ENCODE measurements at places on chromosomes 6 and 20.

- no peak for DNase-seq
These were observed 40.3 kb upstream of the PPP1R3G start for GRCh38 chr6:5044866-5045265.

GRCh38 chr20:20782231-20782630 lies 69.8 kb upstream of the RALGAPA2 start:
- DNase-seq: no peak

- DNase-seq: no peak
These were observed 23.4 kb downstream of the KCNS1 start for GRCh38 chr20:45077559-45077958.

DNA sequence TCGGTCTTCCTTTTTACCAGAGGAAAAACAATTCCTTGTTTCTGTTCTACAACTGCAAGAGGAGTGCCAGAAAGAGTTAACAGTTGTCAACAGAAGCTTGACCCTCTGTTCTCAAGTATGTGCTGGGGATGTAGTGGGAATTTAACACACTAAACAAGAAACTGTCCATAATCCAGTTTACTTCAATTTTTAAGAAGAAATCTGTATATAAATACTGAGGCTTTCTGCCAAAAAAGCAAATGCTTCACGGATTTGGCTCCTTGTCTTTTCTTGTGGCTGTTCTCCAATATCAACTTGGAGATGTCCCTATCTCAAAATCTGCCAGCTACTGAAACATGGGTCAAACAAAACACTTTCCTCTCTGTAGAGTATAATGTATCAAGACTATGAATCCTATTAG lies 26.8 kb downstream of the REV3L start:
- no peak for DNase-seq

DNA sequence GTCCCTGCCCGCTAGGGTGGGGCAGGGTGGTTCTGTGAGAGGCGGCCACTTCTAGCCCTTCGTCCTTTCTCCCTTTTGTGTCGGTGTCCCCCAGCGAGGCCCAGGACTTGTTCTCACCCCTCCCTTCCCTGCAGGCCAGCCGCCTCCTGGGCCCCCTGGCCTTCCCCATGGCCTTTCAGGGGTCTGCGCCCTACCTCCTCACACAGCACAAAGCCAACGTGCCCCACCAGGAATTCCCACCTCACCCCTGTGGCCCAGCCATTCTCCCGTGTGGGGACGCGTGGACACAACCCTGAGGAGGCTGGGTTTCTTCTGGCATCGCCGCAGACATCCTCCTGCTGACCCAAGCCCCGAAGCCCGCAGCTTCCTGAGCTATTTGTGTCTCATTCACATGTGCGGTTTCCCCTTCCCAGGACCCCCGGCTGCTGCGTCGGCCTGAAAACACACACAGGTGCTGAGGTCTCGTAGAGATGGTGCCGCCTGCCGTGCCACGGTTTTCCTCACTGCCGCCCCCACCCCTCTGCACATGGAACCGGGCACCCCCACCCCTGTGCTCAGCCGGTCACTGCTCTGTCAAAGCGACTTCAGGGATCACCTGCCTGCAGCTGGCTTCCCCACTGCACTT lies 375.8 kb downstream of the CDH4 start:
- DNase-seq: no peak

DNA sequence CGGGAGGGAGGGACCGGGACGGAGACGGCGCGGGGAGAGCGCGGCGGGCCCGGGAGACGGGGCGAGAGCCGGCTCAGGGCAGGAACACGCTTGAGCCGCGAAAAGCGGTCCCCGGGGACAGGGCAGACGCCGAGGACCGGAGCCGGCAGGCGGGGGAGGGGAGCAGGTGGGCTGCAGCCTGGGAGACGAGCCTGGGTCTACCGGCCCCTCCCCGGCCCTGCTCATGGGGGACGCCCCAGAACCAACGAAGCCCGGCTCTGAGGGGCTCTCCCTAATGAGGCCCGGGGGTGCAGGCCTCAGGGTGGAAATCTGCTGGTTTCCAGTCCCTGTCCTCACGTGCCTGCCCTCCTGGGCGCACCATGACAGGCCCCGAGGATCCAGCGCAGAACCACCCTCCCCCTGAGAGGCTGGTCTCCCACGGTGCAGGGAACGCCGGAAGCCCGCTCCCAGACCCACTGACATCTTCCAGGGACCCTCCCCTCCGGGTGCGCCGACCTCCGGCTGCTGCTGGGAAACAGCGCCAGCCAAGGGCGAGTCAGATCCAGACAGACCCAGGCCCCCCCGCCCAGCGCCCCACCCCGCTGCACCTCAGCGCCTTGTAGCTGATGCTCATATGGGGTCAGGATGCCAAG lies 571 bp upstream of the EEF1A2 start:
- peak; percentile 91 for DNase-seq

DNA sequence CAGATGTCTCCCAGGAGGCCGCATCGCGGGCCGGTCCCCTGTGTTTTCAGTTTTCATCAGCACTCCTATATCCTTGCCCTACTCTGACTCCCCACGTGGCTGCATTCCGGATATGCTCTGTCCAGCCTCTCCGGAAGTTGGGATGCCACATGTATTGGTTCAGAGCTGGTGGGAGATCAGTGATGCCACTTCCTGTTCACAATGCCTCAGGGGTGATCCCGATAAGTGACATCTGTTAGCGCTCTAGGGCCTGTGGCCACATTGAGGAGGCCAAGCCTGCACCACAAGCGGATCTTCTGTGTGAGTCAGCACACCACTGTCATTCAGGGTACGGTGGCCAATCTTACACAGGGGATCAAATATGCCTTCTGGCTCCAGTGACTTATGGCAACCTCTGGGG lies 57.8 kb downstream of the PPP1R3G start:
- DNase-seq: no peak

- no peak for DNase-seq
These were observed 118.2 kb downstream of the CD24 start for GRCh38 chr6:106856227-106856874.

GRCh38 chr6:119446115-119446554 lies 96.6 kb upstream of the MAN1A1 start:
- DNase-seq: no peak

GRCh38 chr6:1018041-1018440 lies 293.9 kb upstream of the FOXQ1 start:
- no peak for DNase-seq

DNA sequence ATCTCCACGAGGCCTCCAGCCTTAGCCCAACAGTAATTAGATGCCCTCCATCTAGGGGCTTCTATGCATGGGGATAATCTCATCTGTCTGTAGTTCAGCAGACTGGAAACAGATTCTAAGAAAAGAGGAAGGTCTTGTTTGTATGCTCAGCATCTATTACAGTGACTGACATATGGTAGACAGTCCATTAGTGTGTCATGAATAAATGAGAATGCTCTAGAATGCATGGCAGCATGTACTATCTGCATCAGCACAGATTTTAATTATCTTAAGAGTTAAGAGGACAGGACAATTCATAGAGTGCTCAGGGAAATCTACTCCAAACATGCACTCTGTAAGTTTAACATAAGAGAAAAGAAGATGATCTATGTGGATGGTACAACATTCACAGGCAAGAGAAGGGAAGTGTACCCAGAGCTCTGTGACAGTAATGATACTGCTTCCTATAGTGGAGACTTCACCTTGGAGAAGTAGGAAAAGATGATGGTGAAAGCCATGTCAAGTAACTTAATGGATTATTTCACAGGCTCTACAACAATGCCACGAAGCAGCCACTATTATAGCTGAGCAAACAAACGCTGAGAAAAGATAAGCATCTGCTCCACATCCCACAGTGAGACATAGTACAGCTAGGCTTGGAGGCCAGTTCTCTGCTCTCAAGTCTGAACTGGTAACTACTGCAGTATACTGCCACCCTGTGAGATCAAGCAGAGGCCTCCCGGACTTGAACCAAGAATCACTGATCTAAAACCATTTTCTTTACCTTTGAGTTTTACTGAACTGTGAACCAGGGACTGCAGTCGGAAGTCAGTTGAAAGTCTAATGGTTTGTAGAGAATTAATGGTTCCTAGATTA lies 309.2 kb upstream of the SPTLC3 start:
- DNase-seq: no peak

GRCh38 chr6:24401458-24401857 lies 1.3 kb upstream of the MRS2 start:
- no peak for DNase-seq

GRCh38 chr6:28134015-28134414 lies 7.7 kb upstream of the ZKSCAN8 start:
- DNase-seq: peak; percentile 3

- DNase-seq: peak; percentile 81
These were observed at the start of gene VEGFA for GRCh38 chr6:43769526-43770371. Gene VEGFA, plus strand, starts transcription at chr6:43770211.

All from NCI-H2171 (cell line).